Pancreas (tissue), 10 donors: ENCODE measurements at places on chromosomes 16 and 17. TPM values are rescaled to one million over a fixed set of nuclear protein-coding genes. Genes with fewer than 3 reads are reported as not detected.

GRCh38 chr16:71880176-71880575 is 3.8 kb downstream of the ZNF821 start:
- H3K36me3 ChIP-seq: no peaks in the 10 kb centered on the region
- no peaks in the 10 kb centered on the region for H3K27me3 ChIP-seq
- H3K4me3 ChIP-seq: no peak overlapping the region
- no peak for DNase-seq

NOTUM gene
- polyA plus RNA-seq: 0.27 TPM

TRIM25 gene
- polyA plus RNA-seq: 17.3 TPM

- DNase-seq: no peak
- H3K4me1 ChIP-seq: peaks cover 5% of the 10 kb centered on the region
- no peaks in the 10 kb centered on the region for H3K36me3 ChIP-seq
- no peak overlapping the region for H3K4me3 ChIP-seq
Observed at GRCh38 chr17:68853439-68853838, 101.8 kb downstream of the ABCA8 start.

PNMT gene
- polyA plus RNA-seq: 3.0 TPM

MT3 gene
- polyA plus RNA-seq: 1.1 TPM

PERCC1 gene
- not detected for polyA plus RNA-seq

- no peaks in the 10 kb centered on the region for H3K27me3 ChIP-seq
- peak; percentile 47 for DNase-seq
- no peak overlapping the region for H3K4me3 ChIP-seq
Observed at GRCh38 chr17:32256012-32256700, 9.5 kb upstream of the RHBDL3 start.

CCL5 gene
- 1.5 TPM for polyA plus RNA-seq

DNA sequence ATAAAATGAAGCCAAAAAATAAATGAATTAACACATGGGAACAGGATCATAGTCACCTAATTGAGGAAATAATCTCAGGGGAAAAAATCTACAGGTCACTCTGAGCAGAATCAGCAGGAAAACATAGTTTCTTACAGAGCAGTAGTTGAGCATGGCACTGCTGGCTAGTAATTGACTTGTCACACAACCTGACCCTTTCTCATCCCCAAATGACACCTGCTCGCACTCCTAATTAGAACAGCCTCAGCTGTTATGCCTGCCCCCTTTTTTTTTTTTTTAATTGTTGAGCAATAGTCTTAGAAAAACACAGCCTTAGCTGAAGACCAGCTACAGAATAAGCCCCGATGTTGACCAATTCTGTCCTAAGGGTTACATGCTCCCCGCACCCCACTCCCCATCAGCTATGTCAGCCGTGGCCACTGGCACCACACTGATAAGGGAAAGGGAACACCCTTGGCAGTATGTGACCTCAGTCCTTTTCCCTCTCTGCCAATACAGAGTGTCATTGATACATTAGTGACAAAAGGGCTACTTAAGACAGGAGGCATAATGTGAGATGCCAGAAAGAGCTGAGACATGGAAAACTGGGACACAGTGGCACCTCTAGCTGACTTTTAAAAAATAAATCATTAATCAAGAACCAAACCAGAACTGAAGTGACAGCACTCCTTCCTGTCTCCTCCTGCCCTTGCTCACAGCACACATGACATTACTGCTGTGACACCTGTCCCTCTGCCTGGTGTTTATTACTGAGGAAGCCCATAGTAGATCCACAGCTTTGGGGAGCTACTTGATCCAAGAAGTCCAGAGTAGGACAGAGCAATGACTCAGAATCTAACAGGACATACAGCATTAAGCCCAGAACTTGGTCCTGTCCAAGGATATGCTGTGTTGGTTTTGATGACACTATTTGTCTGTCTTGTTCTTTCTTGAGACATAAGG is 41.7 kb downstream of the WDR59 start:
- no peak overlapping the region for H3K4me3 ChIP-seq
- H3K4me1 ChIP-seq: no peaks in the 10 kb centered on the region
- H3K27me3 ChIP-seq: no peaks in the 10 kb centered on the region
